Lower lobe of right lung (tissue), 2 donors: ENCODE measurements at places on chromosomes 6 and 20.
A peak's percentile ranks its signal among the peaks of the same experiment; 100 is the strongest.

- H3K27me3 ChIP-seq: no peaks in the 10 kb centered on the region
- no peak overlapping the region for H3K27ac ChIP-seq
- no peaks in the 10 kb centered on the region for H3K36me3 ChIP-seq
- H3K4me1 ChIP-seq: no peaks in the 10 kb centered on the region
- DNase-seq: no peak
Measured at GRCh38 chr6:122068291-122068769, 331.1 kb upstream of the HSF2 start.

- H3K4me3 ChIP-seq: no peak overlapping the region
- H3K36me3 ChIP-seq: no peaks in the 10 kb centered on the region
- DNase-seq: no peak
- no peaks in the 10 kb centered on the region for H3K4me1 ChIP-seq
- H3K27ac ChIP-seq: no peak overlapping the region
Measured at GRCh38 chr6:34025112-34025807, 120.6 kb downstream of the GRM4 start.

GRCh38 chr20:50019466-50020256 is 36.9 kb downstream of the SNAI1 start:
- no peaks in the 10 kb centered on the region for H3K4me1 ChIP-seq
- DNase-seq: no peak
- H3K4me3 ChIP-seq: no peak overlapping the region
- no peaks in the 10 kb centered on the region for H3K36me3 ChIP-seq
- no peak overlapping the region for H3K27ac ChIP-seq

DNA sequence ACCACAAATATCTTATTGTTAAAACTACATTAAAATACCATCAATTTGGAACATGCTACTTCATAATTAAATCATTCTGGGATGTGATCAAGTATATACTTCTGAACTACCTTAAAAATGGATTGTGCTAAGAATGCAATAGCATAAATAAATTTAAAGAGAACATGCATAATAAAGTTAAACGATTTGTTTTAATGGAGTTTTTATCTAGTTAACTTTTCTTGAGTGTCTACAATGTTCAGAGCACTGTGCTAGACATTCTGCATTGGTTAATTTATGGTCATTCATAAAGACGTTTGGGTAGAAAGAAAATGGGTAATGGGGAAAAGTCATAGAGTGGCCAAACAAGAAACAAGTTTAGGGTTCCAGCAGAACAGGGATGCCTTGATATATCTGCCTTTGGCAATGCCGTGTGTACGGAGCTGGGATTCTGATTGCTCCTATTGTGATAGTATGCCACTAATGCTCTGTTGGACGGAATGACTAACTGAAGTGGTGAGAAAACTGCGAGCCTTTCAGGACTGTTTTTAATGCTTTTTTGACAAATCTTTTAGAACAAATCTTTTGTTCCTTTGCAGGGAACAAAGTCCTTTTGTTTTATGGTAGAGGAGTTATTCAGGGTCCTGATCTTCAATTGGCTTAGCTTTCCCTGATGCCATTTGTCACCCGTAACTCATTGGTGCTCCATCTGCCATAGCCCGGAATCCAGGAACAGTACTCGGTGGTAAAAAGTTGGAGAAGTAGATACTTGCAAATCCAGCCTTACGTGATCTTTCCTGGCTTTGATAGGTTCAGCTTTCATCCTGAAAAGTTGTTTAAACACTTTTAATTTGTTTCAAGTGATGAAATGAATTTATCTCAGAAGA is 162.6 kb downstream of the BCKDHB start:
- H3K27ac ChIP-seq: no peak overlapping the region
- H3K36me3 ChIP-seq: no peaks in the 10 kb centered on the region
- no peaks in the 10 kb centered on the region for H3K4me1 ChIP-seq

DNA sequence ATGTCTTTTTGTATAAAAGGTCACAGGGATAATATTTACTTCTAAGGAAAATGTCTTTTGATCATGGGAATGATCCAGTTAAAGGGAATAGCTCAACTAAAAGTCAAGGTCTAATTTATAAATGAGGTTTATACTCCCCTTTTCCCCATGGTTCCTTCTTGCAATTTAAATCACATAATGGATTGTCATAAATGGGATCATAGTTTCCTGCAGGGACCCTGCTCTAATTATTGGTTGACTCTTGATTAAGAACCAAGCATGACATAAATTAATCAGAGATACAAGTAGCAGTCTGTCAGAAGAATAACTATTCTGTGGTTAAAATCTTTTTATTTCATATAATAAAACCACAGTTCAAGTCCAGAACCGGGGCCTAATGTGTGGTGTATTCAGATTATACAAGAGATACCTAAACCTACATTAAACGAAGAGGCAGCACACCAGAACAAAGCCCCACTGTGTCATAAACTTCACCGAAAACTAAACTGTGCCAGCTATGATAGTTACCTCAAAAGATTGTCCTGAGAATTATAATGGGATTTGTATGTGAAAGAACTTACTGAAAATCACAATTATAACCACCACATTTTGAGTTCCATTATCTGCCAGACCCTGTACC is 43.0 kb upstream of the CD83 start:
- no peaks in the 10 kb centered on the region for H3K27me3 ChIP-seq
- peak overlapping the region; percentile 44 for H3K4me3 ChIP-seq
- H3K36me3 ChIP-seq: no peaks in the 10 kb centered on the region
- no peak for DNase-seq

GRCh38 chr6:2795956-2796355 is 30.8 kb downstream of the WRNIP1 start:
- no peak overlapping the region for H3K4me3 ChIP-seq
- DNase-seq: no peak
- no peaks in the 10 kb centered on the region for H3K36me3 ChIP-seq
- H3K27me3 ChIP-seq: no peaks in the 10 kb centered on the region

DNA sequence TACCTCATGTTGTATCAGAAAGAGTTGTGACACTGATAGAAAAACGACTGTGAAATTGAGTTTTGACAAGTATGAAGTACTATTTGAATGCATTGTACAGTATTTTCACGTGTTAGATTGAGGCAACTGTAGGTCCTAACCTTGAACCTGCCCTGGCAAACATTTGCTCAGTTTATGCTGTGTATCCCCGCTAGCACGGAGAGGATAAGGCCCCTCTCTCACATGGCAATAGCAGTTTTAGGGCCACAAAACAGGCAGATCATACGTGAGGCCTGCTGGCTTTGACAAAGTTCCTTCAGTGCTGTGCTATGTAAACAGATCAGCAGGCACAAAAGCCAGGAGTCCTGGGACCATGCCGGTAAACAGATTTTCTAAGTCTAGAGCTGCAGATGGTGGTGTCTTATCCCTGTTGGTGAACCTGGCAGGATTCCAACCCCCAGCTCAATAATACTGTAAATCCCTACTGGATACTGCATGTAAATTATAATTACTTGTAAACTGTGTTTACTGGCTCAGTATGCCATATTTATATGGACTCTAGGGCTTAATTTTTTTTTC is 23.8 kb upstream of the FAM217A start:
- H3K4me1 ChIP-seq: no peaks in the 10 kb centered on the region
- H3K4me3 ChIP-seq: no peak overlapping the region
- no peak overlapping the region for H3K27ac ChIP-seq

DNA sequence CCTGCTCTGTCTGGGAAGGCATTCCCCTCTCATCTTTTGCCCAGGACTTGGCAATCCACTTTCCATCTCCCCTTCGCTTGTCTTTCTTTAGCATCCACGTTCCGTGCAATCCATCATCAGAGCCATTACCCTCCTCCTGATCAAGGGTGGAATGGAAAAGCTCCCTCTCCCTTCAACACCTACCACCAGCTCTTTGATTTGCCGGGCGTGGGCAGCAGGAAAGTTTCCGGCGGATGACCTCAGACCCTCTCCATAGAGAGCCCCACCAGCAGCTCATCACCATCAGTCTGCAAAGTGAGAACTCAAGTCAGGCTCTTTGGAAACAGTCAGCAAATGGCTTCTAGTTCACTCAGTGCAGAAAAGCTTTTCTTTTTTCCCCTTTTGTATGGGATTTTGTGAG is 76.2 kb downstream of the TSHZ2 start:
- no peaks in the 10 kb centered on the region for H3K4me1 ChIP-seq
- H3K4me3 ChIP-seq: no peak overlapping the region
- no peak overlapping the region for H3K27ac ChIP-seq

- no peak overlapping the region for H3K27ac ChIP-seq
- H3K27me3 ChIP-seq: no peaks in the 10 kb centered on the region
- DNase-seq: no peak
- no peaks in the 10 kb centered on the region for H3K36me3 ChIP-seq
- no peak overlapping the region for H3K4me3 ChIP-seq
Measured at GRCh38 chr6:52580905-52581304, 4.0 kb upstream of the TRAM2 start.

DNA sequence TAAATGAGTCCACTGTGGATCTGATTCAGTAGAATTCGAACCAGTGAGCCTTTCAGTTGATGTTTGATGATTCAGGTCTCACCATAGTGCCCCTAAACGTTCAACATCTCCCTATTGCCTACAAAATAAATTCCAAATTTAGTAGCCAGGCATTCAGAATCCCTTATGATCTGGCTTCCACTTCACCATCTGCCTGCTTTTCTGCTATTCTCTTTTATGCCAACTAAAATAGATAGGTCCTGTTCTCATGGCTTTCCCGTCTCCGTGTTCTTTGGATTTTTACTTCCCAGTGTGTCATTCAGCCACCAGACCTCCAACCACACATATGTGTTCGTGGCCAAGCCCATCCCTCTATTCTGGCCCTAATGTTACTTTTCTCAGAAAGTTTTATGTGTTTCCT is 410.4 kb downstream of the LMBRD1 start:
- no peak overlapping the region for H3K4me3 ChIP-seq
- no peak for DNase-seq
- no peaks in the 10 kb centered on the region for H3K4me1 ChIP-seq
- H3K27me3 ChIP-seq: no peaks in the 10 kb centered on the region
- H3K36me3 ChIP-seq: no peaks in the 10 kb centered on the region

GRCh38 chr6:80605165-80605989 is 498.9 kb downstream of the BCKDHB start:
- H3K4me1 ChIP-seq: peaks cover 18% of the 10 kb centered on the region
- DNase-seq: no peak
- H3K36me3 ChIP-seq: no peaks in the 10 kb centered on the region
- no peak overlapping the region for H3K4me3 ChIP-seq

- no peaks in the 10 kb centered on the region for H3K27me3 ChIP-seq
- H3K4me3 ChIP-seq: no peak overlapping the region
- peaks cover 5% of the 10 kb centered on the region for H3K36me3 ChIP-seq
- H3K27ac ChIP-seq: no peak overlapping the region
- DNase-seq: no peak
Measured at GRCh38 chr20:25668446-25668845, 28.2 kb downstream of the ZNF337 start.

DNA sequence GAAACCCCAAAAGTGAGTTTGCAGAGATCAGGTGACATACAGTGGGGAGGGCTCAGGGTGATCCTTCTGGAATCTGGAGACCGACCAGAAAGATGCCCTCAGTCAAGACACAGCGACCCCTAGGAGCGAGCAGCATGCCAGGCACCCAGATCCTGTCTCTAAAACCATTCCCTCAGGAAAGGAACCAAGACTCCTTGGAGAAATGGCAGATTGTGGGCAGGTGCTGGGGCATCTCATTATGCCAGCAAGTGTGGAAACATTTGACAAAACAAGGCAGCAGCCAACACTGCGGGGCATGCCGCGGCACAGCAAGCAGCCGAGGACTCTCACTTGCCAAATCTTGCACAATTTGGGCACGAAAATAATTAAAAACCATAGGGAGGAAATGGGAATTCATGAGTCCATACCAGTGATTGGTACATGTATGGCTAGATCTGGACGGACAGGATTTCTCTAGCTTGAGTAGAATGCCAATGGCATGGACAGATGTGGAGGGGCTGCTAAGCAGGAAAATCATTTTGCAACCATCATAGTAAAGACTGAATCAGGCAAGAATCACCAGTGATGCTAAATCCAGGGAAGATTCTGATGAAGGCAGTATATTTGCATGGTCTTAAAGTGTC is 76.9 kb downstream of the GINS1 start:
- H3K27ac ChIP-seq: no peak overlapping the region
- H3K36me3 ChIP-seq: peaks cover 6% of the 10 kb centered on the region
- DNase-seq: no peak
- H3K4me1 ChIP-seq: no peaks in the 10 kb centered on the region

DNA sequence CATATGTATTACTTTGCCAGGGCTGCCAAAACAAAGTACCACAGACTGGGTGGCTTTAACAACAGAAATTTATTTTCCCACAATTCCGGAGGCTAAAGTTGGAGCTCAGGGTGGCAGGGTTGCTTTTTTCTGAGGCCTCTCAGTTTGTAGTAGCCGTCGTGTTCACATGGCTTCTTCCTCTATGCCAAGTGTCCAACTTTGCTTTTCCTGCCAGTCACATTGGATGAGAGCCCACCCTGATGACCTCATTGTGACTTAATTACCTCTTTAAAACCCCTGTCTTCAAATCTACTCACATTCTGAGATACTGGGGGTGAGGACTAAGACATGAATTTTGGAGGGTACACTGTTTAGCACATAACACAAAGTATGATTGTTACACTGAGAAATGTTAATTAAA is 9.9 kb upstream of the ECT2L start:
- H3K36me3 ChIP-seq: peaks cover 92% of the 10 kb centered on the region
- H3K27ac ChIP-seq: no peak overlapping the region
- DNase-seq: no peak
- H3K4me1 ChIP-seq: no peaks in the 10 kb centered on the region
- H3K27me3 ChIP-seq: no peaks in the 10 kb centered on the region

DNA sequence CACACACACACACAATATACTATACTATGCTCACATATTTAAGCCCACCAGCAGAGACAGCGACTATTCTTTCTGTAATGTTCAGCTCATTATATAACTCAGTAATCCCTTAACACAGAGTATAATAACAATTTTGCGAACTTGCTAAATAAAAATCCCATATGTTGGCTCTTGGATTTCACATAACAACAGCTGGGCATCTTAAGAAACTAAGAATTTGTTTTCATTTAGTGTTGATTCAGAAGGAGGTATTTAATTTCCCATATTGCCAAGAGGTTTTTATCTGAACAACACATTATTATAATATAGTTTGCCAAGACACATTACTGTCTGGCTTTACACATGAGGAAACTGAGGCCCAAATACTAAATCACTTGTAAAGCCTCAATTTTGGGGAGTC is 7.4 kb downstream of the ECT2L start:
- DNase-seq: no peak
- no peak overlapping the region for H3K4me3 ChIP-seq
- no peaks in the 10 kb centered on the region for H3K36me3 ChIP-seq
- no peaks in the 10 kb centered on the region for H3K4me1 ChIP-seq
- no peaks in the 10 kb centered on the region for H3K27me3 ChIP-seq

DNA sequence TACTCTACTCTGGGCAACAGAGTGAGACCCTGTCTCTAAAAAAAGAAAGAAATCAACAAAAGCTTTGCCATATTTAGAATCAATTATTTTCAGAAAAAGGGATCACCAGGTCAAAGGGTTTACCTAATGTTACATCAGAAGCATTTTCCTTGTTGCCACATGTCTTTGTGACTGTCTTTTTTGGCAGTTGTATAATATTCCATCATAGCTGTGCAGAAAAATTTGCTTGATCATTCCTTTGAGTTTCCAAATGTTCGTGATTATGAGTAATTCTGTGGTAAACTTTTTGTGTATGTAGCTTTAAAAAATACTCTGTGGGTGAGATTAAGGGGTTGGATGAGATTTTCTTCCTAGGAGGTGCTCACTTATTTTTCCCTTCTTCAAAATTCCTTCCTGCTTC is 26.4 kb downstream of the PNPLA1 start:
- peaks cover 10% of the 10 kb centered on the region for H3K4me1 ChIP-seq
- DNase-seq: no peak
- no peak overlapping the region for H3K27ac ChIP-seq

- no peak for DNase-seq
- no peaks in the 10 kb centered on the region for H3K4me1 ChIP-seq
- no peaks in the 10 kb centered on the region for H3K36me3 ChIP-seq
- no peak overlapping the region for H3K4me3 ChIP-seq
- H3K27me3 ChIP-seq: no peaks in the 10 kb centered on the region
Measured at GRCh38 chr6:45728674-45729073, 287.0 kb downstream of the CLIC5 start.
